Left renal pelvis (tissue), 4 donors: ENCODE measurements at places on chromosomes 5 and 9. TPM values are rescaled to one million over a fixed set of nuclear protein-coding genes. Genes with fewer than 3 reads are reported as not detected.
A peak's percentile ranks its signal among the peaks of the same experiment; 100 is the strongest.

DNA sequence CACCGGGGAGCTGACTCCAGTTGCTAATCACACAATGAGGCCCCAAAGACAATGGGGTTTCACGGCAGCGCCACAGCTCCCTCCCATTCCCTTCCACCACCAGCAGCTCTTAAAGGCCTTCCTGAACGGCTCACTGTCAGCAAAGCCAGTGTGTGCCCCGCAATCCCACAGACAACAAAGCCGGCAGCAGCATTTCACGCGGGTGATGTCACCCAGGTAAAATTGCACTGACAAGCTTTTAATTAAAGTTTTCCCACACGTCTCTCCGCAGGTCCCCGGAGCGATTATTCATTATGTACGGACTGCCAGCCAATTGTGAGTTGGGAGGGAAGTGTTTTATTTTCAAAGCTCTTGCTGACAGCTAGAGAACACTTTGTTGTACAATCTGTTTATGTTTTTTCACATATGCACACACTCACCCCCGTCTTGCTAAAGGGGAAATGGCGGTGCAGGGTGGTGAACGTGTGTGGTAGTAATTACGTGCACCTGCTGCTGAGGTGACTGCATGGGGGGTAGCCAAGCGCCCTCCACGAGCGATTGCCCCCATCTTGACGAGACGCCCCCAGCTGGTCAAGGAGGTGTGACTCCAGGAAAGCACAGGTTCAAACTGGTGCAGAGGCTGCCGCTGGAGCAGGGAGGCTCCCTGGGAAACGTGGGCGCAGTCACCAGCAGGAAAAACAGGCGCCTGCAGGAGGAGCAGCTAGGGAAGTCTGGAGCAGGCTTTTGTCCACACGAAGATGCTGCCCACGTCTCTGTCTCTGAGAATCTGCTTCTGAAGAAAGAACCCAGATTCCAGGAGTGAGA lies 65.0 kb downstream of the IRX2 start:
- DNase-seq: no peak

DNA sequence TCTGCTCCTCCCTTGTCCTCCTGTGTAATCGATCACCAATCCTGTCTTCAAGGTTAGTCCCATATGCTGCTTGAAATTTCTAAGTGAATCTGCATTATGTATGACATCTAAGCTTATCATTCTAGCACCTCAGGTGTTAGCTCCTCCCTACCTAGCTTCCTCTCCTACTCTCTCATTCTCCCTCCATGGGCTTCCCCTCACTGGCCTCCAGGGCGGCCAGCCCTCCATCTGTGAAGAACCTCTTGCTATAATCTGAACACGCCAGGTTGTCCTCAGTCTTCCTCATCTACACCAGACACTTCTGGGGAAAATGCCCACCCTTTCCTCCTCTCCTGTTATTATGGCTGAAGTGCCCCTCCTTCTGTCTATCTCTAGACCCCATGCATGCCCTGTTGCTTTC lies 599.3 kb upstream of the KLF4 start:
- DNase-seq: no peak

GRCh38 chr5:167936022-167936421 lies 355.4 kb upstream of the WWC1 start:
- no peak for DNase-seq

- DNase-seq: no peak
These were observed 57.6 kb downstream of the KIF24 start for GRCh38 chr9:34271265-34272006.

GRCh38 chr5:171498166-171498565 lies 78.7 kb downstream of the FGF18 start:
- no peak for DNase-seq

GRCh38 chr5:84381502-84382362 lies 2.9 kb downstream of the EDIL3 start:
- DNase-seq: no peak

The GPR151 gene
- polyA plus RNA-seq: not detected

The LCN9 gene
- not detected for polyA plus RNA-seq

DNA sequence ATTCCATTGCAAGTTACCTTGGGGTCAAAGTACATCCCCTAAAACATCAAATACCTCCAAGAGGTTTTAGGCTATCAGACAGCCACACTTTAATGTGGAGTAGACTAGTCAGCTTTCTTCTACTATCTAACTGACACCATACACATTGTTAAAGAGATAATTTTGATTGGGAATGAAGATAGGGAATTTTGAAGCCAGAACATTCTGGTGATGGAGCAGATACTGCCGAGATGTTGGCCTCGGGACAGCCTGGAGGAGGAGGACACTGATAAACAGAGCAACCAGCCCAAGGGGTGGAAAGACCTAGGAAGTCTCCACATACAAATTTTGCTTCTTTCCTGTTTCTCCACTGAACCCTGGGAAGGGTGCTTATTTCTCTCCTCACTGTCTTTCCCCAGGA lies 14.9 kb downstream of the TJP2 start:
- DNase-seq: no peak

DNA sequence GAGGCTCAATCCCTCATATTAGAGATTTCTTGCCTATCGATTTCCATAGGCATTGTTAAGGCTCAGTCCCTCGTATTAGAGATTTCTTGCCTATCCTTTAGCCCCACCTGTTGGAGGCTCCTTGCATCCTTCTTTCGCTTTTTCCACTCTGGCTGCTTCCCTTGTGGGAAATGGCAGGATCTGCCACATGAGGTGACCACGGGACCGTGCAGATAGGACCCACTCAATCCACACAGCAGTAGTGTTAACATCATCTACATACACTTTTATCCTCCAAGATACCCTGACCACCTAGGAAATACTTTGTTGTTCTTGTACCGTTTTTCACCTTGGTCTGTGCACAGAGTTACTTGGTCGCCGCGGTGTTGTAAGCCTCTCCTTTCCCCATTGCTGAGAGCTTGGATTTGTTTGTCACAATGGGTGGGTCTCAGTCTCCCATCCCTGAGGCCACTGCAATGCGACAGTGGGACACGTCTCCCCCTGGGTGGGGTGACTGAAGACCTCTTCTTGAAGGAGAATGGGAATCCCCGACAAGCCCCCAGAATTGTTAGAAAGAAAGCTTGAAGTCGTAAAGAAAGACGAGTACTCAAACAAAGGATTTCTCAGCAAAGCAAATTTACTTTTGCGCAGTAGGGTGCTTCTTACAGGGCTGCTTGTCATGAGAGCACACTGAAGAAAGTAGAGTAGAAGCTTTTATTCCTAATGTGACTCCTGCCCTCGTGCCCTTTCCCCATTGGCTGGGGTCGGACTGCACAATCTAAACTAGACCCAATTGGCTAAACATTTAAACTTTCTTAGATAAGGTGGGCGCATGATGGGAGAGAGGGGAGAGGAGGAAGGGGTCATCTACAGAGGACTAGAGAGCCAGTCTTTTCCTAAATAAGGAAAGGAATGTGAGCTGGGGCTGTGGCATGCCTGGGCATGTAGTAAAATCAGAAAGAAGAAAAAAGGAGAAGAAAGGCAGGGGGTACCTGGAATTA lies 19.8 kb downstream of the IFT74 start:
- no peak for DNase-seq

DNA sequence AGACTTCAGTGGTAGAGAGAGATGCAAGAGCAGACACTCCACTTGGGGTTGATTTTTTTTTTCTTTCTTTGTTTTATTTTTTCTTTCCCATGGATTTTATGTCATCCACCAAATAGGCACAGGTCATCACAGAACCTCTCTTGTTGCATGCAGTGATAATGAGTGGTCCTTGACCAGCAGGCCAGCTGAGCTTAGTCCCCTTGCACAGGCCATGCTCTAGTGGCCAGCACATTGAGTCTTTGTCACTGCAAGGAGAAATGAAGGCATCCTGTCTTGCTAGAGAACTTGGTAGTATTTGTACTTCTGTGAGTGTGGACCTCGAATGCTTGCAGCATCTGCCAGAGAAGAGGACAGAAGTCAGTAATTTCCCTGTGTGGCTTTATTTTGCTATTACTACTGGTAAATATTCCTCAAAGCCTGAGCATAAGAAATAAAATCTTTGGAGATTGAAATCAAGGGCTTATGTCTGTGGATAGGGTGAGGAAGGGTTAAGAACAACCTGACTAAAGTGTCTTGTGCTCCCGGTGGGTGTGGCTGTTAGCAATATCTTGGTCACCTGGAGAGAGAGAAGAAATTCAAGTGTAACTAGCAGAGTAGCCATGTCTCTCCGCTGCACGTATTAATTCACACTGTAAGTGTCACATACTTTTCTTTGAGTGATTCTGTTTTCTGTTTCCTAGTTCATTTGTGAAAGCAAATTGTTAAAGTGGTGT lies 45.3 kb upstream of the NCS1 start:
- no peak for DNase-seq

The GNA14 gene
- polyA plus RNA-seq: 14.8 TPM

- no peak for DNase-seq
These were observed 57.9 kb downstream of the EXD3 start for GRCh38 chr9:137365056-137365455.

DNA sequence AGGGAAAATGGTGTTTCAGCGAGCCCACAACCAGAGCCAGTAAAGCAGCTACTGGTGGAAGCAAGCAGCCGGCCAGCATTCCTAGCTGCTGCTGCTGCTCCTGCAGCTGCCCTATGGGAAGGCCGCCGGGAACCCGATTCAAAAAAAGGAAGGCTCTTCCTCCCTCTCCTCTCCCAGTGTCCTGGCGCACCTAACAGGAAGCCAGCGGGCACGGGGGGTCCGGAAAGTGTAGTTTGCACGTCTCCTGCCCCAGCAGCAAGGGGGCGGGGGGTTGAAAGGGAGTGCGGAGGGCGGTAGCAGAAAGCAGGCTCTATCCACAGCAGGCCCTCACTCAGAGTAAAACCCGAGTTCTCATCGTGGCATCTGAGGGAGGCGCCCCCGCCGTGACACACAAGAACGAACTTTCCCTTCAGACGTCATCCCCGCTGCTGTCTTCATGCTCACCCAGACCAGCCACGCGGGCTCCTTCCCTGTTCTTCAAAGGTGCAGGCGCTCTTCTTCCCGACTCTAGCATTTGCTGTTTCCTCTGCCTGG lies 16.5 kb downstream of the GRXCR2 start:
- DNase-seq: peak; percentile 26

The UGT3A1 gene
- polyA plus RNA-seq: 78.6 TPM

- no peak for DNase-seq
These were observed 79.2 kb downstream of the LIX1 start for GRCh38 chr5:97063251-97063650.
